ENCODE measurements at places on chromosomes 4 and X.

GRCh38 chrX:53239474-53239873, 14.5 kb upstream of the KDM5C start:
- DNase-seq = peak; percentile 47

DNA sequence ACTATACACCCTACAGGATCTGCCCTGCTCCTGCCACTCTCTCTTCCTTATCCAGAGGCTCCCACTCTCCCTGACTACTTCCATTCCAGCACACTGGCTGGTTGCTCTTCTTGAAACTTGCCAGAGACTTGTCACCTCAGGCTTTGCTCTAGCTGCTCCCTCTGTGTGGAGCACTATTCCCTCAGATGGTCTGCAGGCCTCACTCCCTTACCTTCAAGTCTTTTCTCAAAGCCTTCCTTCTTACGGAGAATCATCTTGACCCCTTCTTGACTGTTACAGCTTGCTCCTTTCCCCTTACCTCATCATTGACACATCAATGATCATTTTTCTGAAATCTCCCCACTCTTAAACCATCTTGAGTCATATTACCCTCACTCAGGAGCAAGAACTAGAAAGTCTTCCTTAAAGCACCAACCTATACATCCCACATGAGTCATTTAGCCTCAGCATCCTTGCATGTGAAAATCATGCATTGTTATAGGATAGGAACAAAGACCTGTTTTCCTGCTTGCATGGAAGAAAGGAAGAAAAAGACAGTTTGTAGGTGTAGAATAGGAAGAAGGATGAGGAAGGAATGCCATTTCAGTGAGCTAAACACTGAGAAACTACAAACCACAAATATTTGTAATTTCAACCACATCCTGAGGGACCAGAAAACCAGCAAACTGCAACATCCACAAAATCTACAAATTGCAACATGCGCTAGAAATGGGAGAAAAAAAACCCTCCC, 55.7 kb downstream of the ANTXR2 start:
- DNase-seq = no peak

DNA sequence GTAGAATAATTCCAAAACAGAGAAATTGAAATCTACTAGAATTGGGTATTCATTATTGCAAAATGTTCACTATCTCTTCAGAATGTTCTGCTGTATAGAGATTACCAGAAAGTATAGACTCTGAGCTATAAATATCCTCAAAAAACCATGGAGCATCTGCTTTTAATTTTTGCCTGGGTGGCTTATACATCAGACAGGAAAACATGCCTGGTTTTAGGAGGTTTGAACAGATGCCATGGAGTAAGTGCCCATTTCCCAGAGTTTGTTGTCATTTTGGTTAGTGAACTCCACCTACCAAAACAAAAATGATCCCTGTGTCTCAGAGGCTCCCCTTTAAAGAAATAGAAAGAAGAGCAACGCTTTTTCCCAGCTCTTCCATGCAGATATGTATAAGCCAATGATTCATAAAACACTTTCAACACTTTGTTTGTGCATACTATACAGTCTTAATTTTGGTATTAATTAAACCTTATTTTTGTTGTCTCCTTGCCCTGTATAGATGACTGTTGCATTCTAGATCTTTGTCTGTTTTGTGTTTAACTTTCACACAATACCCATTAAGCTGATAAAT, 68.7 kb downstream of the MEPE start:
- DNase-seq = no peak

GRCh38 chr4:7721984-7722551, 217.6 kb downstream of the AFAP1 start:
- no peak for DNase-seq

DNA sequence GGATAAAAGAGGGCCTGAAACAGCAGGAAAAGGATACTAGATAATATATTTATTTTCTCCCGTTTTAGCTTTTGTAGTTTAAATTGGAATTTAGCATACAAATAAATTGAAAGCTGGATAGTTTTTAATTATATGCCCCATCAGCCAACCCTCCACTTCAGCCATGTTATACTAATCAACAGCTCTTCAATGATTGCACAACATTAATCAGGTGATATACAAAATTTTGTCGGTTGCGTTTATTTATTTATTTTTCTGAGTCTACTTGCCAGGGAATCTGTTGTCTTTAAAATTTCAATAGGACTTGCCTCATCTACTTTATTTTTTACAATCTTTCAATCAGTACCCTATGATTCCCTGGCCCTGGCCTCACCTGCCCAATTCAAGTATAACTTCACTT, 12.1 kb downstream of the DGKK start:
- DNase-seq = no peak

DNA sequence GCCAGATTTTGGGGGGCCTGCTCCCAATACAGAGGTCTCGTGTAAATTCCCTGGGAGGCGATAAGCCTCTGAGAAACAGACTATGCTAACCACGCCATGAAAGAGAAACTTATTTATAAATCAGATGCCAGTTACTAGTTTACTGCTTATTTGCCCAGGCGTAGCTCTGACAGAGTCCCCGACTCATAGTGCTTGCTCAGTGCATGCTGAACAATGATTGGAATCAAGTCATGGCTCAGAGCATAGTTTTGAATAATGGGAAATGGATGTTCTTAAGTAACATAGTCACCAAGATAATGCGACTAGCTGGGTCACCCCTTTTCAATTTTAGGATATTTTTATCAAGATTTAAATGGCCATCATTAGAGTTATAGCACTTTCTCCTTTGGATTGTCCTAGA, 39.9 kb downstream of the HTT start:
- DNase-seq = no peak

DNA sequence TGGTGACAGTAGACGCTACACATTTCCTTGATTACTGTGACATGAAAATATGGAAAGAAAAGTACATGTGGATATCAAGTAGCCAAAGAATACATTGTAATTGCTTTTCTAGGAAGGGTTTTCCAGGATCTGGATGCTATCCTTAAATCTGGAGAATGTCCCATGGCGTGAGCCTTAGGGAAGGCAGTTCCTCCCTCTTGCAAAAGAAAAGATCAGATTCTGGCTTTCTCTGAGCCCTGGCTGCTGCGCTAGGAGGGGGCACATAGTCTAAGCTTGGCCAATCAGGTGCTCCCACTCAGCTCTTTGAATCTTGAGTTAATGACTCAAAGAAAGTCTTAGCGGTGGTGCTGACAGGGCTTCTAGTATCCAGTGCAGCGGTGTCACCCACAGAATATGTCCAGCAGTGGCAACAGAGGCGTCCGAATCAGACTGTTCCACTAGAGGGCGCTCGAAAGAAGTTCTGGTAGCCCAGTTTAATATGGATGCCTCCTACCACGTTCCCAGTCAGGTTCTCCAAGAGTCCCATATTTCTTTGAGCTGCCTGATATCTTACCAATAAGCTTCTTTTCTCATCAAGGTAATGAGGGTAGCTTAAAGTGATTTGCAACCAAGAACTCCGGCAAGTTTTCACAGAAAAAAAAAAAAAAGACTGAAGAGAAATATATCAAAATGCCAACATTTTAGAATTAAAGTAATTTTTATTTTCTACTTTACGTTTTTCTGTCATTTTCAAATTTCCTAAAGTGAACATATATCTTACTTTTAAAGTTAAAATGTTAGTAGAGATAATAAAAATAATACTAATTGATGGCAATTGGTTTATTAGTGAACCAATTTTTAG, 213.4 kb upstream of the S100G start:
- DNase-seq = peak; percentile 27

DNA sequence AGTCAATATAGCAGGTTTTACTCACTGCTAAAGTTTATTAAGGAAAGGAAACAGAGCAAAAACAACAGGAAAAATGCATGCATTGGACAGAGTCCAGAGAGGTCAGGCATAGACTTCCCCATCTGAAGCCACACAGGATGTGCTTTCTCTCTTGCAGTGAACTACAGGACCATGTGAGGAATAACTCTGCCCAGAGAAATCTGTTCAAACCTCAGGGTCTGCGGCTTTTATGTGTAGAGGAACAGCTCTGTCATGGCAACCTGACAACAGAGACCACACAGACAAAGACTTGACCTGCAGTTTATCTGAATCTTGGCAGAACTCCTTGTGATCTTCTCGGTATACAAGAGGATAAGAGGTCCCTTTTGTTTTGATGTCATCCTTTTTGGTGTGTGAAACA, 46.3 kb upstream of the LONRF3 start:
- DNase-seq = no peak

DNA sequence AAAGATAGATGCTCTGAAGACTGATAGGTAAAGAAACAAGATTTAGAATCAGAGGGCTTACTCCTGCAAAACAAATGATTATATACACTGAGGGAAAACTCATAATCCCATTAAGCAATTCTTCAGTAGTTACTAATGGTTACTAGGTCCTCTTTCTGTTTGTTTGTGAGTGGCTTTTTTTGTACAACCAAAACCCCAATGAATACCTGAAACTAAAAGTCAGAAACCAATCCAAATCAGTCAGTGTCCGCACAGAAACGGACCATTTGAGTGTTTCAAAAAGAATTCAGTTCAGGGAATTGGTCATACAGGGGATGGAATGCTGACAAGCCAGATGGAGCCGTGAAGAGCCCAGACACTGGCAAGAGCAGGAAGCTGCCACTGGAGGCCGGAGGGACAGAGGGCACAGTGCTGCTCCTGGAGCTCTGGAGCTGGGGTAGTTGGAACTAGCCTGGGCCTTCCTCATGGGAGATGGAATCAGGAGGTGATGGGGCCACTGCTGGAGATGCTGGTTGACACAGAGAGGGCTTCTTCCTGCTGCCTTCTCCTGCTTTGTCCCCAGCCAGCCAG, 31.9 kb downstream of the SETD7 start:
- no peak for DNase-seq

DNA sequence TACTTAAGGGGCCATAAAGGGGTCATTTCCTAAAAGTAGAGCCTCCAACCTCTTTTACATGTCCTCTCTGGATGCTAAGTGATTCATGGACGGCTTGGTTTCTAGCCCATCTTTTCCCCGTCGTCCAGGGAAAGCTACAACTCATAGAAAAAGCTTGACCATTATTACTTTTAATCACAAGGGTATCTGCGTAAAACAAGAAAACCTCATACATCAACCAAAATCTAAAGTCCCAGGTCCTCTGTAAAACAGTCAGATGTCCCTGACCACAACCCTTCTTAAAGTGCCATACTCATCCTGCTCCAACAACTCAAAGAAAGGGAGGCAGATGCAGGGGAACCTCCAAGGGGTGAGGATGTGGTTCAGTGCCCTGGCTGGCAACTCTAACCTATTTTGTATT, 29.6 kb downstream of the ADGRA3 start:
- no peak for DNase-seq

DNA sequence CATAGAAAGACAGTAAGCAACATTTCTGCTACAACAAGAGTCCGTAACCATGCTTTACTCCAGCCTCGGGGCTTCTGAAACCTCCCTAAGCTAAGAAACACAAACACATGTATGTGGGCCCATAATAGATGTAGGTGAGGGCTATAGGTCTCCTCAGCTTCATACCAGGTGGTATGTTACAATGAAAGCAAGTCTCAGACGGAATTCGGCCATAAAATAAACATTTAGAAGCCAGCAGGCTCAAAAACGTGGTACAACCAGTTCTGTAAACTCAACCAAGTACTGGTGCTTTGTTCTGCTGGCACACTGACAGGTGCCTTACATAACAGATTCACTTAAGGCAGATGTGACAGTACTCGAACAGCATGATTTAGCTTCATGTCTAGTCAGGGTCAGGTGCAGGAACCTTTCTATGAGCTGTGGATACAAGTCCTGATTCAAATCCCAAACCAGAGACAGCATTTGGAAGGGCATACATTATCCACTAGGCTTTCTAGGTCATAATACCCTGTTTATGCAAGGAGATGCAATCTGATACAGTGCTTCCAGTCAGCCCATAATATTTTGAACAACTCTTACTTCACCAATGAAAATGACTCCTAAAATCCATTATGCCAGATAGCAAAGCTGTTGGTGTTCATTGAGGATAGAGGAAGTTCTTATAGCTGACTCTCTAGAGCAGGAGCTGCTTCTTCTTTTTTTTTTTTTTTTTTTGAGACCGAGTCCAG, 113.8 kb upstream of the ENPP6 start:
- no peak for DNase-seq

DNA sequence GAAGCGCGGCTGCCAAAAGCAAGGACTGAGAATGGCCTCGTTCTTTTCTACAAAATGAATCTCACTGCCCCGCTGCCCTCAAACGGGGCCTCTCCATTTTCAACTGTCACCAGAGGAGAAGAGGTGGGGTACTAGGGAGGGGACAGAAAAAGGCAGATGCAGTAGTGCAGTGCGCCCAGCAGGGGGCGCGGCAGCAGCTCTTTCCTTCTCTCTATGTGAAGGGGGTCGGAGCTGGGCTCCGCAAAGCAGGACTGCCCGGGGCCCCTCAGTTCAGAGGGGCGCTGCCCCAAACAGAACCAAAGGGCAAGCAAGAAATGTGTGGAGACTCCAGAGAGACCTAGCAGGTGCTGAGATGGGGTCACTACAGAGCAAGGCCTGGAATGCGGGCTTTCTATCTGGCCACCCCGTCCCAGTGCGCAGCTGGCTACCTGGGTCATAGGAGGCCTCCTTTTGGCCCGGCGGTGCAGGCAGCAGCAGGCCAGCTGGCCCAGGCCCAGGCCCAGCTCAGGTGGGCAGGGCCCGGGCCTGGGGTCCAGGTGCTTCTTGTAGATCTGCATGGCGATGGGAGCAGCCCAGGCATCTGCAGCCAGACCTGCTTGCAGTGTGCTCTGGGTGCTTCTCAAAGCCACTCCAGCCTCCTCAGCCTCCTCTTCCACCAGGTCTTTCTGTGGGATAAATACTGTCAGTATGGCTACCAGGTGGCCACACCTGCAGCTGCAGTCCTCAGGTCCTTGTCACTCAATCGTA, 5.9 kb downstream of the IRAK1 start:
- DNase-seq = no peak

- DNase-seq = no peak
These were observed 623.4 kb downstream of the SPRY1 start for GRCh38 chr4:124019749-124020549.

Measured in activated gamma-delta T cell treated with anti-CD3 and anti-CD28 coated beads, Interleukin-2, amount 50 U/mL, for 16 hours (primary cell).